Karpas-422 (cell line): ENCODE measurements at places on chromosomes 7 and 10. TPM values are rescaled to one million over a fixed set of nuclear protein-coding genes. Genes with fewer than 3 reads are reported as not detected.

DNA sequence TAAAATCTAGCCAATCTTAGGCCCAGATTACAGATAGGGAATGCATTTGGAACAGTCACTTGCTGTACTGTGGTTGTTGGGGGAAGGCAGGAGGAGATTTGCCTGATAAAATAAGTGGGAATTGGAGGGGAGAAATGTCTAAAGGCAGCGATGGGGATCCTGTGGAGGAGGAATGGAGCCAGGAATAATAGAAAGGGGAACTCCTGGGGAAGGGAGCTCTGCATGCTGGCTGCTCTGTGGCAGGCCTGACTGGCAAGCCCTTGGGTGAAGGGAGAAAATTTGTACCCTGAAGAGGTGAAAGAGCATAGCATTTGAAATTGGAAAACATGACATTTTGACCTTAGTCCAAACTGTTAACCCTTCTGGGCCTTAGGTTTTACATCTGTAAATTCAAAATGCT is 13.7 kb downstream of the MMP21 start:
- H3K4me1 ChIP-seq, result no peaks in the 10 kb centered on the region
- H3K4me3 ChIP-seq, result no peak overlapping the region
- H3K36me3 ChIP-seq, result peaks cover 68% of the 10 kb centered on the region
- H3K27me3 ChIP-seq, result no peaks in the 10 kb centered on the region
- no peak overlapping the region for H3K27ac ChIP-seq
- no peak for DNase-seq

DNA sequence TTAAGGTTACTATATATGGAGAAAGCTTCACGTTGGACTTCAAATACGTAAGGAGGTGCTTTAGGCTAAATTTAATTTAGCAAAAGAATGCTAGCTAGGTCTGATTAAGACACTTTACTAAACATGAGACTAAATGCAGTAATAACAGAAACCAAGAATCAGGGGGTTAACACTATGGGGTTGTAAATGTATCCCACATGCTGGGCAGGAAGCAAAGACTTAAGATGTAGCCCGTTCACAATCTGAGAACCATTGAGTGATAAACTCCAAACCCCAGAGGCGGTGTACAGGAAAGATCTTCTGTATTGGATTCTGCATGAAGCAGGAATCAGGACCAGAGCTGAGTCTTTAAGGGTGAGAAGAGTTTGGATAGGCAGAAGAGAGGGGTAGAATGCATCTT is 60.4 kb downstream of the FZD1 start:
- H3K27me3 ChIP-seq, result no peaks in the 10 kb centered on the region
- H3K4me1 ChIP-seq, result peaks cover 39% of the 10 kb centered on the region
- no peaks in the 10 kb centered on the region for H3K36me3 ChIP-seq

- H3K4me3 ChIP-seq, result no peak overlapping the region
- no peaks in the 10 kb centered on the region for H3K4me1 ChIP-seq
- no peaks in the 10 kb centered on the region for H3K27me3 ChIP-seq
- no peaks in the 10 kb centered on the region for H3K36me3 ChIP-seq
- H3K27ac ChIP-seq, result no peak overlapping the region
These were observed 372.3 kb upstream of the MYO3A start for GRCh38 chr10:25561758-25562157.

The AASS gene
- not detected in 2 replicates for total RNA-seq

- H3K4me1 ChIP-seq, result peaks cover 10% of the 10 kb centered on the region
- DNase-seq, result no peak
- no peak overlapping the region for H3K4me3 ChIP-seq
- H3K36me3 ChIP-seq, result no peaks in the 10 kb centered on the region
- no peak overlapping the region for H3K27ac ChIP-seq
These were observed 489.2 kb upstream of the ZMIZ1 start for GRCh38 chr10:78579576-78579975.

The CTAGE6 gene
- not detected in 2 replicates for total RNA-seq

The NKX6-2 gene
- not detected in 2 replicates for total RNA-seq

DNA sequence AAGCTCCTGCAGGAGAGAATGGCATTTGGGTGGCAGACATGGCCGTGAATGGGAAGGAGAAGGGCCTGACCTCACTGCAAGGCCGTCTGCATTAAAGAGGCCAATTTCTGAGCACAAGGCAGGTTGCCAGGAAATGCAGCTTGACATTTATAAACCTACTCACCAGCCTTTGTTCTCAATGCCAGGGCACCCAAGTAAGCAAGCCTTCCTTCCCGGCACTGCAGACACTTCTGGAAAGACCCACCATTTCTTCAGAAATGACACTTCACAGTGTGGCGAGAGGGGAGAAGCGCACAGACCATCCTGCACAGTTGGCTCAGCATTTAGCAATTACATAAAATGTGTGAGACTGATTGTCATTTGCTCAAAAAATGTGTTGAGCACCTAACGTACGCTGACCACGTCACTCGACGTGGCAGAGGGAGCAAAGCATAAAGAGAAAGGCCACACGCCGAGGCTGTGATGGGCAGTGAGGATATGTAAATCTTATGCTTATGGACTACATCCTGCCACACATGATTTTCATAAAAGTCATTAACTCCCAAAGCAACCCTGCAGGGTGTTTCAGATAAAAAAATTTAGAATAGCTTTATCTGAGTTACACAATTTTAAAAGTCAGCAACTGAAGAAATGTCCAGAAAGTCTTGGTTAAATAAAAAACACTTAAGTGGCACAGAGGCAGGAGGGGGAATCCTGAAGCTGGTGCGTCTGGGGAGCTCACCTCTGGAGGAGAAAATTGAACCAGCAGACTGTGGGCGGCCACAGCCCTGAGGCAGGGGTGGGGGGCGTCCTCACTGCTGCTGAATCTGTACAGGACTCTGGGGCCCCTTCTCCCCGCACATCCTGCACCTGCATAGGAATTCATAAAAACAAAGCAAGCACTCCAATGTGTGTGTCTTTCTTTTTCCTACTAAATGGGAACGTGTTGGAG is 543.8 kb downstream of the PTPRN2 start:
- H3K36me3 ChIP-seq, result no peaks in the 10 kb centered on the region
- no peak for DNase-seq
- no peaks in the 10 kb centered on the region for H3K4me1 ChIP-seq
- H3K27ac ChIP-seq, result no peak overlapping the region
- H3K27me3 ChIP-seq, result no peaks in the 10 kb centered on the region

GRCh38 chr10:88227342-88228018 is 355.6 kb downstream of the RNLS start:
- H3K4me1 ChIP-seq, result peaks cover 10% of the 10 kb centered on the region
- H3K27me3 ChIP-seq, result no peaks in the 10 kb centered on the region

- H3K36me3 ChIP-seq, result no peaks in the 10 kb centered on the region
- no peaks in the 10 kb centered on the region for H3K27me3 ChIP-seq
- no peak overlapping the region for H3K27ac ChIP-seq
- no peak overlapping the region for H3K4me3 ChIP-seq
- H3K4me1 ChIP-seq, result no peaks in the 10 kb centered on the region
These were observed 480.3 kb downstream of the NXPH1 start for GRCh38 chr7:8913682-8914081.

GRCh38 chr10:43117777-43118583 is 20.3 kb upstream of the CSGALNACT2 start:
- no peak for DNase-seq
- no peaks in the 10 kb centered on the region for H3K4me1 ChIP-seq
- no peak overlapping the region for H3K4me3 ChIP-seq
- no peaks in the 10 kb centered on the region for H3K27me3 ChIP-seq
- no peaks in the 10 kb centered on the region for H3K36me3 ChIP-seq

DNA sequence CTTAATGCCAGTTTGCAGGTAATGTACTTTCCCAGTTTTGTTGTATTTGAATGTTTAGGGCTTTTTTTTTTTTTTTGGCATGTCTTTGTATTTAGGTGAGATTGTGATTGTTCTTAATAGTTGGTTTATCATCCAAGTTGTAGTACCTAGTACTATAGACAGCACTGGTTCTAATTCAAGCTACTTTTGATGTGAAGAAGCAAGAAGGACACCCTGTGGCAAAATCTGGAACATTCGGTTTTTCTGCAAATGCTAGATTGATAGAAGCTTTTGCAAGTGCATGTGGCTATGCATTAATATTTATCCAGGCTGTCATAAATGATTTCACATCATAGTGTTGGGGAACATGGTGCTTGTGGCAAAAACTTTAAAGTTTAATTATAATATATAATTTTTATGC is 248.9 kb downstream of the FOXP2 start:
- no peaks in the 10 kb centered on the region for H3K4me1 ChIP-seq
- no peaks in the 10 kb centered on the region for H3K36me3 ChIP-seq
- peak; percentile 42 for DNase-seq
- no peak overlapping the region for H3K4me3 ChIP-seq
- no peaks in the 10 kb centered on the region for H3K27me3 ChIP-seq
